ENCODE measurements at places on chromosomes 11 and 22.

- no peak for DNase-seq
Observed at GRCh38 chr11:13761250-13761649, 92.8 kb downstream of the FAR1 start.

GRCh38 chr22:33496112-33496511, 424.2 kb downstream of the LARGE1 start:
- no peak for DNase-seq

DNA sequence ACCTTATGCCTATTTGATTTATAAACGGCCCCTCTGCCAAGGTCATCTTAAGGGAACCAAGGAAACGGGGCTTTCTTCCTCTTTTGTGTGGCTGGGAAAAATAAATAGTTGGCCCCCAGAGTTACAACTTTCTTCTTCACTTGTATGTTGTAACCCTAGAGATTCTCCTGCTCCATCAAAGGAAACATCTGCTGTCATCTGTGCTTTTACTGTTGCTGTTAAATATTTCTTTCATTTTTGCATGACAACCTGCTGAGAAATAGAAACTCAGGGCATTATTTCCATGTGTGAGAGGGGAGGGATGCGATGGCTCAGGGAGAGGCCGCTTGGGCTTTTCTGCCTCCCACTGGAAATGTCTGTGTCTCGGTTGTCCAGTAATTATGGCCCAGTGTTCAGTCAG, 21.8 kb upstream of the CDC42EP2 start:
- DNase-seq: no peak

GRCh38 chr11:134250246-134250645, 2.9 kb downstream of the THYN1 start:
- no peak for DNase-seq

DNA sequence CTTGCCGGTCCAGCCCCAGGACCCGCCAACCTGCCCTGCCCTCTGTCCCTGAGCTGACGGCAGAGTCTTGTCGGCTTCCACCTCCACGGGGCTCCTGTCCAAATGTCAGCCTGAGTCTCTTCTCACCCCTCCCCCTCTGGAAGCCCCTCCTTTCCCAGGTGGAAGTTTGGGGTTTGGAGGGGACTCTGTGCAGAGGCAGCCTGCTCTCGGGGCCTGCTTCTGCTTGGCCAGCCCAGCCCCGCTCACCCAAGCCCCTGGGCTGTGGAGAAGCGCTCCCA, 31.0 kb downstream of the CTTN start:
- no peak for DNase-seq

DNA sequence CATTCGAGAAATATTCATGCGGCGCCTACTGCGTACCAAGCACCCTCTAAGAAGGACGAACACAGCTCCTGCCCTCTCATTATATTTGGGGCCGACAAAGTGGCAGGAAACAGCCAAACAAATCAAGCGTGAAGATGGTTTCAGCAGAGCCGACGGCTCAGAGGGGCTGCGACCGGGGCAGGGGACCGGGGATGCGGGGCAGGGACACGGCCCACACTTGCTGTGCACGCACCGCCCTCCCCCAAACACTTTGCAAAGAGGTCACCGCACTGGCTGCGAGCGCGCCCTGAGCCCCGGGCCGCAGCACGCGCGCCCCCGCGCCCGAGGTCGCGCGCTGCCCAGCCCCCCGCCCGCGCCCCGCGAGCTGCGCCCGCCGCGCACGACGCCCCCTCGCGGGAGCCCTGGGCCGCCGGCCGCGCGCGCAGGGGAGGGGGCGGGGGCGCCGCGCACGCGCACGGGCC, 255 bp upstream of the SYNGR1 start:
- DNase-seq: no peak

- no peak for DNase-seq
Observed at GRCh38 chr11:390175-390574, 3.8 kb upstream of the PKP3 start.

GRCh38 chr11:133934599-133935550, 21.9 kb downstream of the IGSF9B start:
- no peak for DNase-seq

DNA sequence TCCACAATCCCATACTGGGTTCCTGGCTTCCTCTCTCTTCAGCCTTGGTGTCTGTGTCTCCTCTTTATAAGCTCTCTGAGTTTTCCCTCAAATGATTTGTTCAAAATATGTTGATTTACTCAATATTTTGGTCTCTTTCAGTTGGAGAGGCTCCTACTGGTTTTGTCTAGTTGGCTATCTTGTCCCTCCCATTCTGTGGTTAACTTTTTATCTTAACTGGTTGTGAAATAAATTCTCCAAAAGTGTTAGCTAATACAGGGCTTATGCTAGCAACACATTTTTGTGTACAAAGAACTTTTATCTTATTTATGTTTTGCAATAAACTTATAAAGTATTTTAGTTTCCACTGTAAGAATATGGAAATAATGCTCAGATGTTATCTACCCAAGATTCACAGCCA, 200.9 kb downstream of the AASDHPPT start:
- DNase-seq: no peak

DNA sequence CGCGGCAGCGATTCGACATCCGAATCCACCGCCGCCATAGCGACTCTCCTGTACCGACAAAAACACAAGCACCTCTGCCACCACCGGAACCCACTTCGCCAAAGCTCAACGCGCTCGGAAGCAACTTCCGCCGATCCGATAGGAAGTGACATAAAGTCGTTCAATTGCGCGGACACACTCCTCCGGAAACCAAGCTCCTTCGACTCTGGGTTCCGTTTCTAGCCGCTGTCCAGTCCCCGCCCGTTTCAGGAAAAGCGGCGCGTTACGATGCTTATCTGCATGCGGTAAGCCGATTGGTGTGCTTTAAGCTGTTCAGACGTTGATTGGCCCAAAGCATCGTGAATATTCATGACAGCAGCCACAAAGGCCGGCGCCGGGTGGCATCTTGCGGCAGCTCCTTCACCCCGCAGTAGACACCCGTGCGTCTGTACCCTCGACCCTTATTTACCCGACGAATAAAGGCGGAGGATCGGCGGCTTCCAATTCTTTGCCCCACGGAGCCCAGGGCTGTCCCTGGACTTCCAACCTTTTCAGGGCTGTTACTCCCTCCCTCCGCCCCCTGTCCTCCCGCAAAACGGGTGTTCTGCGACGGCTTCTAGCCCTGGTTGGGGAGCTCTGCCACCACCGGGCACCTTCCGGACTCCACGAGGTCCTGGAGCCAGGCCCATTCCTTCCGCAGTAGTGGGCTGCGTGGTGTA, at the start of gene TUT1:
Gene TUT1, minus strand, starts transcription at position 76 of the 698 bp plus-strand sequence. Its CDS starts 38 bp downstream, at position 38.
- DNase-seq: peak; percentile 90

DNA sequence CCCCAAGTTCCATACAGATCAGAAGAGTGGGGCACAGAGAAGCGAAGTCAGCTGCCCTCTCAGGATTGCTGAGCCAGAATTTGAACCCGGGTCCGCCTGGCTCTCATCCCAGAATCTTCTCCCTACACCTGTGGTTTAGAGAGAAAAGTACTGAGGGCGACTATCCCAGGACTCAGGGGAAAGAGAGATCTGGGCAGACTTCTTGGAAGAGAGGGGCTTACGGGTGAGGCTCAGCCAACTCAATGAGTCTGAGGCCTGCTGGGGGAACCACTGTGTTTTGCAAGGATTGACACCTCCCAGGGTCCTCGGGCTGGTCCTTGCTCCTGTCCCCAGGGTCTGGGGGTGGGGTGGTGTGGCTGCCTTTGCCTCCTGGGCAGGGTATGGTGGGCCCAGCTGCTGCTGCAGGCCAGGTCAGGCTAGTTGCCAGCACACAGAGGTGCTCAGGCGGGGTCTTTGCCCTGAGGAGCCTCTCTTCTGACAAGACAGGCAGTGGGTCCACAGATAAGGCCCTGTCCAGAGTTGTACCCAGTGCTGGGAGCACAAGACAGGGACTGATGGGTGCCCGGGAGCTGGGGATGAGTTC, 1.2 kb downstream of the CAPN5 start:
- no peak for DNase-seq

- no peak for DNase-seq
Observed at GRCh38 chr11:112949781-112950575, 11.2 kb upstream of the NCAM1 start.

DNA sequence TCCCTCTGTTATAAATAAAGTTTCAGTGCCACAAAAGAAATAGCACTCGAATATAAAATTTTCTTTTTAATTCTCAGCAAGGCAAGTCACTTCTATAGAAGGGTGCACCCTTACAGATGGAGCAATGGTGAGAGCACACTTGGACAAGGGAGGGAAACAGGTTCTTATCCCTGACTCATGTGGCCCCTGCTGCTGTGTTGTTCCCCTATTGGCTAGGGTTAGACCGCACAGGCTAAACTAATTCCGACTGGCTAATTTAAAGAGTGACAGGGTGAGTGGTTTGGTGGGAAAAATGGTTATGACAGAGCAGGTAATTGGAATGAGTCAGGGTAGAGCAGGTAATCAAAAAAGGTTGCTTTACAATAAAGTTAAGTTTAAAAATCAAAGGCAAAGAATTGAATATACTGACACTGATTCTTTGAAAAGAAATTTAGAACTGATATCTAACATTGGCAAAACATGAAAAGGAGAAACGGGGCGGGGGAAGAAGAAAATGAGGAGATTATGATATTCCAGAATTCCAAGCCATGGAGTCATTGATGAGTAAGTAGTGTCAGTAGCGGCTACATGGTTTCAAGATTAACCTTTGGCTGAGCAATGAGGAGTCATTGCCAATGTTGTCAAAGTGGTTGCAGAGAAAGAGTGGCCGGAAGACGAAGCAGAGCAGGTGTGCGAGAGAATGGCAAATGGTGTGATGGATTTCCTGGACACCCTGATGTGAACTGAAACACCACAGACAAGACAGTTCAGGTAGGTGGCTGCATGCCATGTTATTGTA, 48.4 kb upstream of the MRGPRX1 start:
- no peak for DNase-seq

- DNase-seq: no peak
Observed at GRCh38 chr11:130096823-130097222, 27.1 kb downstream of the APLP2 start.

DNA sequence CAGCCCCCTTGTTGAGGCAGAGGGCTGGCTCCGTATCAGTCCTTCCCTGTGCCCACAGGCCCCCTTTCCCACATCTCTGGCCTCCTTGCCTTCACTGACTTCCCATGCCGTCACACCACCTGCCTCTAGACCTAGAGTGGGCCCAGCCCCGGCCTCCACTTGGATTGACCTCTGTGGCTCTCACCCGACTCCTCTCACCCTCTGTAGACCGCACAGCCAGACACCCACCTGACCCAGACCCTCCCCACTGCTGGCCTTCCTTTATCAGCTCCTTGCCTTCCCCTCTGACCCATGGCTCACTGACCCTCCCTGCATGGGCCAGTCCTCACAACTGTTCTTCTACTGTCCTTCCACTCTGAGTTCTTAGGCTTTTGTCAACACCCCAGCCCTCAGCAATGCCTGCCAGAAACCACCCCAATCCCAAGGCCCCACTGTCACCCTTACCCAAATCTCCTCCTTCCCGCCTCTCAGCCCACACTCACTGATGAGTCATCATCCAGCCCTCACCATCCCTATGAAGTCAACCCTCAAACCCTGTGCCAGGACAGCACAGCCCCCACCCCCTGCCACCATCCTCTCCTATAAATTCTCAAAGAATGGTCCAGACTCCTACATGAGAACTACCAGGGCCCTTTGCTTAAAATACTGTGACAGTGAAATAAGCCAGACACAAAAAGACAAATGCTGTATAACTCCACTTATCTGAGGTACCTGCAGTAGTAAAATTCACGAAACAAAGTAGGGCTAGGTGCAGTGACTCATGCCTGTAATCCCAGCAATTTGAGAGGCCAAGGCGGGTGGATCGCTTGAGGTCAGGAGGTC, 53.4 kb downstream of the SCGB1A1 start:
- no peak for DNase-seq

GRCh38 chr11:121391914-121392313, 60.2 kb upstream of the SORL1 start:
- DNase-seq: no peak

DNA sequence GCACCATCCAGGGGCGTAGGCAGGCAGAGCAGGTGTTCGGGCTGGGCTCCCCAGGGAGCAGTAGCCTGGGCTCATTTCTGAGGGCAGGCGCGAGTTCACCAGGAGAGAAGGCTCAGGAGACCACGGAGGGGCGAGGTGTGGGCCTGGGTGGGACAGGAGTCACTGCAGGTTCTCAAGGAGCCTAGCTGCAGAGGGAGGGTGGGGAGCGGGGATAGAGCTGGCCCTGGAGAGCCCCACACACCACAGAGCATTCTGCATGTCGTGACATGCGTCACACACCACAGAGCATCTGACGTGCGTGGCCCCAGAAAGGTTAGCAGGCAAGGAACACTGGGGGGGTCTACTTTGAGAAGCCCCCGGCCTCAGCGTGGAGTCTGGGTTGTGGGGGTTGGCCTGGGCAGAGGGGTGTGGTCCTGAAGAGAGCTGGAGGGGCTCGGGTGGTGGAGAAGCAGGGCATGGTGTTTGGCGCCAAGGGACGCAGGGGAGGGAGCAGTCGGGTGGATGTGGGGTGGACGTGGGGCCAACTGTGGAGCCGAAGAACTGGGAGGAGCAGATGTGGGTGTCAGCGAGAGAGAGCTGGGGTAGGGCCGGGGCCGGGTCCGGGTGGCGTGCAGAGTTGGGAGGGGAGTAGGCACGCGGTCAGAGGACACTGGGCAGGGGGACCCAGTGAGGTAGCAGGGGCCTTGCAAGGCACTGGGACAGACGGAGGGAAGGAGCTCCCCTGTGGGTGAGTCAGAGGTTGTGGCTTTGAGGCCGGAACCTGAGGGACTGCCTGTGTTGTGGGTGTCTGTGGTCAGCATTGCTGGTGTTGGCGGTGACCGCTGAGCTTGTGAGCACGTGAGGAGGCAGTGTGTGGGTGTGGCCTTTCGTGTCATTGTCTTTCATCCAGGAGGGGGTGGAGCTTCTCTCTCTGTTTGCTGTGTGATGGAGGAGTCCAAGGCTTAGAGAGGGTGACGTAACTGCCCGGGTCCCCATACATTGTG, 25.5 kb downstream of the CTTN start:
- DNase-seq: no peak

DNA sequence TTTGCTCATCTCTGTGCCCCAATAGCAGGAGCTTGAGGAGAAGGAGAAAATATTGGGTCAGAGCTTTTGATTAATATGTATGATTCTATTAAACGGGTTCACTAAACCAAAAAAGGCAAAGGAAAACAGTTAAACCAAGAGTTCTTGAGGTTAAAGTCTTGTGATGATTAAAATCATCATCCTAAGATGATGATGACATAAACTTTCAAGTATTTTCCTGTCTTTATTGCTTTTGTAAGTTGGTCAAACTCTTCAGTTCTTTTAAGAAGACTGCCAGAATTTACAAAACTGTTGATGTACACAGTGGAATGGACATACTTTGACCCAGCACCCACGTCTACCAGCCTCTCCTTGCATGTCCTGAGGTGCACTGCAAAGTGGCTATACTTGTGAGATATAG, 41.0 kb downstream of the FDX1 start:
- DNase-seq: no peak

DNA sequence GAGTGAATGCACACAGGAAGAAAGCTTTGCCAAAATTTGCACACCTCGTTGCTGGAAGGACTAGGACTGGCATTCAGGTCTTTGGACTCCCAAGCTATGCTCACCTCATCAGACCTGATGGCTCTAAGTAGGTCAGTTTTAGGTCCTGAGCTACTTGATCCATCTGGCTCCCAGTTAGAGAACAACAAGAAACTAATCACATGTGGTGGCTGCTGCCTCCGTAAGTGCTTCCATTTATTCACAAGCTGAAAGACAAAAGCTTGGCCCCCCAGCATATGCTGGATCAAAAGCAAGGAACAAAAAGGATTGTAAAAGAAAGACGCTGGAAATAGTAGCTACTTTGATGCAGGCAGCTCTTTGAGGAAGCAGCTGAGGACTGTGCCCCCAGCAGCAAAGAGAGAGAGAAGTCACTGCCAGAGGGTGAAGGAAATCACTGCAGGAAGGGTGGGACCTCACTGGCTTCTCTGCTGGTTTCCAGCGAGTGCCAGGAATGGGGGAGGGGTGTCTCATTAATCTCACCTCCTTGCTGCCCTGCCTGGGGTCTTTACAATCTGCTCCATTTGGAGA, 268.9 kb downstream of the KIRREL3 start:
- DNase-seq: no peak

All from activated T-cell treated with anti-CD3 and anti-CD28 coated beads for 4 hours (primary cell).